ENCODE measurements at places on chromosomes 11 and 22.

DNA sequence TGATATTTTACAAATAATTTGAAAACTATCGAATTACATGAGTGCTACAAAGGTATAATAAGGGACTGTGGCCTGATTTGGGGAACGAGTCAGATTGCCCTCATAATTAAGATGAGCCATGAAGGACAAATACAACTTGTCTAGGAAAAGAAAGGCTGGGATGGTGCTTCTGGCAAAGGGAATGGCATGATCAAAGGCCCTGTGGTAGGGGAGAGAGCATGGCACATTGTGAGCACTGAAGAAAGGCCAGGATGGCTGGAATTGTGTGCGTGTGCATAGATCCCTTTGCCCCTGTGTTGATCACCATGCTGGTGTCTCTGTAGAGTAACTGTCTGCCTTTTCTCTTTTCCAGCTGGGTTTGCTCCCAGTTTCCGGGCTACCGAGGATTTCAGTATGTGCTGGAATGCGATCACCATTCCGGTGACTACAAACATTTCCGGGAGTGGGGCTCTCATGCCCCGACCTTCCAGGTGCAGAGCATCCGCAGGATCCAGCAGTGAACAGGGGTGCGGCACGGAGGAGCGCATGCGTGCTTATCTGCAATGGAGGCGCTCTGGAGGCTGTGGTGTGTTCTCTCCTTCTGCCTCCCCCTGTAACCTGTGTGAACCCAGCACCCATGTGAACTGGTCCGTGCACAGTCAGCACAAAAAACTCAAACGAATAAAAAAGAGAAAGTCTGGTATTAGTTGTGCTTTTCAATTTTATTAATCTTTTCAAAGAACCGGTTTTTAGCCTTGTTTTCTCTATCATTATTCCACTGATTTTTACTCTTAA, 8.4 kb downstream of the CRYBA4 start:
- no peak for DNase-seq

DNA sequence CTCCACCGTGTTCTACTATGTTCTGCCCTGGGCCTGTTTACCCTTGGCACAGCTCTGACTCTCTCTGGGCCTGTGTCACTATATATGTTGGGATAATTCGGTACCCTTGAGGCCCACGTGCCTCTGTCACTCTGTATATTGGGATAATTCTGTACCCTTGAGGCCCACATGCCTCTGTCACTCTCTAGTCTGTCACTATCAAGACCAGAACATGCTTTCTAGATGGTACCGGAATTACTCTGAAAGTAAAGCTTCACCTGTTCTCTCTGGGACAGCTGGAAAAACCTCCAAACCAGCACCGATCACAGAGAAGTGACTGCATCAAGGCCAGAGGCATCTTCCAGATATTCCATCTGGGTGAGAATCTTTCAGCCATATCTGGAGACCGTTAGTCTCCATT, 9.3 kb upstream of the FCHSD2 start:
- DNase-seq: no peak

GRCh38 chr22:36433318-36434231, 45.8 kb upstream of the MYH9 start:
- no peak for DNase-seq

DNA sequence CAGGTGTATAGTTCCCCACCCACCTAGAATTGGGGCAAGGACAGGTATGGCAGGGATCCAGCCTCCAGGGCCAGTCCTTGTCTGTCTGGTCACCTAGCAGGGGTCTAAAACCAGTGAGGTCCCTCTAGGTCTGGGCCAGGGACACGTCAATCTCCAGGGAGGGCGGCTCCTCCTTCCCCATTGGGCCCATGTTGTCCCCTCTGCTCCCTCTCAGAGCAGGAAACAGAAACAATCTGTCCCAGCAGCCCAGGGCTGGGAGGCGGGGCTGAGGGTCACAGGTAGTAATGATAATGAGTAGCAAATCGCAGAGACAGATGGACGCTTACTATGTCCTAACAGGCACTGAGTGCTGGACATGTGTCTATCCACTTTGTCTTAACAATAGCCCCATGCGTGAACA, 22.8 kb upstream of the SYT7 start:
- DNase-seq: no peak

- no peak for DNase-seq
These were observed 25.2 kb downstream of the DCPS start for GRCh38 chr11:126328938-126329643.
